ENCODE measurements at places on chromosomes 11 and 22.

GRCh38 chr11:69848201-69848600, 29.0 kb upstream of the FGF3 start:
- DNase-seq: no peak

DNA sequence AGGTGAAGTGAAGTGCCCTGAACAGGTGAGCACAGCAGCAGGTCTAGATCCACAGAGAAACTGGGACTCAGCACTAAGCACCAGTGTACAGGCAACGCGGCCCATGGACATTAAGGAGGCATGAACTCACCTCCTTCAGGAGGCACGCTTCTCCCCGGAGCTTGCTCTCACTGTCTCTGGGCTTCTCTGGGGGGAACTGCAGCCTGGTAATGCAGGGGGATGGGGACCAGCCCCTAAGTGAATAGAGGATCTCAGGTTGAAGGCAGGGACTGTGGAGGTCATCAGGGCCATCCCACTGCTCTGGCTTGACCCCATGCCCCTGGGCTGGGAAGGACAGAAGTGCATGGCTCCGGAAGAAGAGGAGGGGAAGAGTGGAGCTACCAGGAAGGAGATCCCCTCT, 495.6 kb upstream of the B3GAT1 start:
- DNase-seq: no peak

DNA sequence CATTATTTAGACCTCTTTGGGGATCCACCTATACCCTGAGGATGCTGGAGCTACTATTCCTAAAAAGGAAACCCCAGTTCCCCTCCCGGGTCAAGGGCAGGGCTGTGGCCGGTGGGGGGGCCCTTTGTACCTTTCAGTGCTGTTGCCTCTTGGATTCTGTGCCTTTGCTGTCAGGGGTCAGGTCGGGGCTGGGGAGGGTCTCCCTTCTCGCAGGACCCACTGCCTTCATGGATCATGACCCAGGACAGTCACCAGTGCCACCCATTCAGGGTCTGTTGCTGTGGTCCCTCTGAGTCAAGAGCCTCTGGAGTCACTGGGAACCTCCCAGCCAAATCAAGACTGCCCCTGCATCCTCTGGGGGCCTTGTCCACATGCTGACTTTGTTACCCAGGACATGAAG, 78.1 kb upstream of the CCND1 start:
- no peak for DNase-seq

DNA sequence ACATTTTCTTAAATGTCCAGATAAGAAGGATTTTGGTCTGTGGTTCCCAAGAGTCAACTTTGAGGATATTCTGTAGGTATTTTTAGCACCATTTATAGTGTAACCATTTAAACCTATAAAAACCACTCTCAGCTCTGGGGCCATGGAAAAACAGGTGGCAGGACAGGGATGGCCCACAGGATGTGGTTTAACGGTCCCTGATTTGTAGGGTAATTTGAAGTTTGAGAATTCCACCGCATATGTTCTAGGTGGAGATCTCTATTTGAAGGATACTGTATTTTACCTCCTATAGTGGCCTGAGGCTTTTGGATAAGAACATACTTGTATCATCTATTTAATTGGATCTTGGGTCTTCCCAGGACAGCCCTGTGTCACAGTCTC, 62.4 kb upstream of the IGLL5 start:
- no peak for DNase-seq

GRCh38 chr11:449889-450808, at the start of gene PTDSS2:
PTDSS2 (plus strand) TSS chr11:450279; CDS start chr11:450456, 177 bp downstream.
- DNase-seq: peak; percentile 91

GRCh38 chr11:62477927-62478326, 59.1 kb downstream of the SCGB1A1 start:
- no peak for DNase-seq

DNA sequence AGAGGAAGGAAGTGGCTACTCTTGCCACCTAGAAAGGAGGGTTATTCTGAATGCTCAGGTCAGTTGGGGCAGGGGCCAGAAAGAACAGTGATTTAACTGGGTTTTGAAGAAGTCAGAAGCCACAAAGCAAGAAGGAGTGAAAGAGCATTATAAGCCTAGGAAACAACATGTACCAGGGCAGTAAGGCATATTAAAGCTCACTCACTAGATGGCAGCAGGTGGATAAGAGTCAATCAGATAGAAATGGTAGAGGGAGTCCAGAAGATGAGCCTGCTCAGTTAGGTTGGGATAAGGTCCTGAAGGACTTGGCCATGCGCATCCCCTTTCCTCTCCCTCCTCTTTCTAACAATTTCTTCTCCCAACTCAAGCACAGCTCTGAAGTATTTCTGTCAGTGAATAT, 22.0 kb upstream of the PATE1 start:
- no peak for DNase-seq

- DNase-seq: no peak
Measured at GRCh38 chr11:44657836-44658505, 68.8 kb upstream of the TSPAN18 start.

GRCh38 chr11:124581817-124582216, 12.0 kb downstream of the OR8A1 start:
- DNase-seq: no peak

DNA sequence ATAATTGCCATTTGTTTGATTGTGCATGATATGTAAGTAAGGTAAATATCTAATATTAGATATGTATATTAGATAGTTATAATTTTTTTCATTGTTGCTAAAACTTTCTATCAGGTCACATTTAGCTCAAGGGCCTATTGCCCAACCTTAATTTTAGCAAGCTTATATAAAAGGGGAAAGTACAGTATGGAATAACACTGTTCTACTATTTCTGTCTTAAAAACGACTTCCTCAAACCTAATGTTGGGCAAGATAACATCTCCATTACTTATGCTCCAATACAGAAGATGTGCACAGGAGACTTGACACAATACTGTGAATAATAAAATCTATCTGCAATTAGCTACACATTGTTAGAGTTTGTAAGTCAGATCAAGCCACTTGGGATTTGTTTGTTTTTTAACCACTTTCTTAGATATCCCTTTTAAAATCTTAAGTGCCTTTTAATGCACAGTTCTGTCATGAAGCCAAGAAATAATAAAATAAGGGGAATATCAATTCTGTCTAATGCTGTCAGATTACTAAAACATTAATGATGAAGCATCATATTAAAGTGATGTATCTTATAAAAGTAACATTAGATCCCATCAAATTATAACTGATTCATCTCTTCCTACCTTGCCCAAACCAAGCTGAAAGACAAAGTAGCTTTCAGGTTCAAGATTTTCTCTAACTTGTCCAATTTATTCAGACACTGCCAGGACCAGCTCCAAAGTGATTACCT, 98.1 kb downstream of the SIK3 start:
- DNase-seq: no peak

DNA sequence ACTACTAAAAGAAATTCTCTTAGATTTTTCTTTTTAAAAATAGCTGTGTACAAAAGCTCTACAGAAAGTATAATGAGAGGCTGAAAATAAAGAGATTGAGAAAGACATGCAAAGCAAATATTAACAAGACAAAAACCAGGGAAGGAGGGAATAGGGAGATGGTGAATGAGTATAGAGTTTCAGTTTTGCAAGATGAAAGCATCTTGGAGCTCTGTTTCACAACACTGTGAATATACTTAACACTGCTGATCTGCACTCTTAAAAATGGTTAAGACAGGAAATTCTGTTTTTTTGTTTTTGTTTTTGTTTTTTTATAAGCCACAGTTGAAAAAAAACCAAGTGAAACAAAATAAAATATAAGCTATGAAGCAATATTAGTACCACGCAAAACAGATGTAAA, 5.5 kb downstream of the TMEM218 start:
- DNase-seq: no peak

All from T-helper 1 cell (primary cell).